WERI-Rb-1 (cell line): ENCODE measurements at places on chromosomes 11 and 22.

- no peak for DNase-seq
Observed at GRCh38 chr11:130608287-130608686, 159.8 kb downstream of the ADAMTS15 start.

DNA sequence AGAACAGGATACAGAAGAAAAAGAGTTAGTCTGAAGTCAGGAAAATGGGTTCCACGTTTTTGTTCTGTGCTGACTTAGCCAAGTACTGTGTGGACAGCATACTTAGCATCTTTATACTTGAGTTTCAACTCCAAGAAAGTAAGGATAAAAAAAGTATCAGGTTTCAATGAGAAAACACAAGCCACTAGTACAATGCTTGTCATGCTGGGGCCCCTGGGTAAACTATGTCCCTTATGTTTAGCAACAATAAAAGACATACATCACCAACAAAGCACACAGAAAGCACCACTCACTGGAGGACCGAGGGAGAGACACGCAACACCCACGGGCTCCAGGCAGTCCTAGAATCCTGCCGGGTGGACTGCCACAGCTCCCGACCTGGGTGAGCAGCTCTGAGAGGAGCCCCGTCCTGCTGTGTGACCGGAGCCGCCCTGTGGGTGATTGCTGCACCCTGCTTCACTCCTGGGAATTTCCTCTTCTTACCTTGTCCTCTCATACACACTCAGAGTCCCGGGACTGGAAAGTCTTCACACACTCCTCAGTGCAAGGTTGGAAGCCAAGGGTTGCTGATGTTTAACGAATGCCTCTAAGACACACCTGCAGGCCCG lies 890.5 kb downstream of the BRD1 start:
- no peak for DNase-seq

GRCh38 chr22:24463071-24463760 lies 31.9 kb upstream of the UPB1 start:
- DNase-seq: no peak

DNA sequence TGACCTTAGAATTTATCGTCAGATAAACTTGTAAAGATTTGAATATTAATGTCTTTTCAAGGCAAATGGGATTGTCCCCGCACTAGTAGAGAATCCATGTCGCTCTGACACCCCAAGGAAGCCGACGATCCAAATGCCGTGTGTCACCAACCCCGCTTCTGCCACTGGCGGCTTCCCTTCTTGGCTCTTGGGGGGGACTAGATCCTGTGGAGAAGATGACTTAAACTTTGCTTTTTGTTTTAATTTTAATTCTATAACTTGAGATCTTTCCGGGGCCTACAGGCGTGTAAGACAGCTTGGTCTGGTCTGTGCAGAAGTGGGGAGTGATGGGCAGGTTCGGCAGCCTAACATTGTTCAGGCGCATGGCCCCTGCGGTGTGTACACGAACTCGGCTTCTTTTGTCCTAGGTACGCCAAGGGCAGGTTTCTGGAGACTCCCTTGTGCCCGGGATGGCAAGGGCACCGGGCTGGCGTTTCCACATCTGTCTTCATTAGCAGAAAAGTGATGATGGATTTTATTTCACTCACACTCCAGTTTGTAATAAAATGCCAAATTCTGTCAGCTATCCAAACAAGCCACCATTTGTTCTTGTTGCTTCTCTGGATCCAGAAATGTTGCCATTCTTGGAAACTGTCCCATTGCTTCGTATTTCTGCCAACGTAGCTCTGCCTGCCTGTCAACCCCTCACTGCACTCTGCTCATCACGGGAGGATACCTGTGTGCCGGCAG lies 6.7 kb downstream of the YDJC start:
- DNase-seq: no peak

GRCh38 chr11:69290806-69291205 lies 3.1 kb upstream of the MYEOV start:
- DNase-seq: no peak

- no peak for DNase-seq
Observed at GRCh38 chr11:35354644-35355043, 64.7 kb downstream of the SLC1A2 start.

GRCh38 chr11:120141113-120141767 lies 3.3 kb upstream of the TRIM29 start:
- no peak for DNase-seq

DNA sequence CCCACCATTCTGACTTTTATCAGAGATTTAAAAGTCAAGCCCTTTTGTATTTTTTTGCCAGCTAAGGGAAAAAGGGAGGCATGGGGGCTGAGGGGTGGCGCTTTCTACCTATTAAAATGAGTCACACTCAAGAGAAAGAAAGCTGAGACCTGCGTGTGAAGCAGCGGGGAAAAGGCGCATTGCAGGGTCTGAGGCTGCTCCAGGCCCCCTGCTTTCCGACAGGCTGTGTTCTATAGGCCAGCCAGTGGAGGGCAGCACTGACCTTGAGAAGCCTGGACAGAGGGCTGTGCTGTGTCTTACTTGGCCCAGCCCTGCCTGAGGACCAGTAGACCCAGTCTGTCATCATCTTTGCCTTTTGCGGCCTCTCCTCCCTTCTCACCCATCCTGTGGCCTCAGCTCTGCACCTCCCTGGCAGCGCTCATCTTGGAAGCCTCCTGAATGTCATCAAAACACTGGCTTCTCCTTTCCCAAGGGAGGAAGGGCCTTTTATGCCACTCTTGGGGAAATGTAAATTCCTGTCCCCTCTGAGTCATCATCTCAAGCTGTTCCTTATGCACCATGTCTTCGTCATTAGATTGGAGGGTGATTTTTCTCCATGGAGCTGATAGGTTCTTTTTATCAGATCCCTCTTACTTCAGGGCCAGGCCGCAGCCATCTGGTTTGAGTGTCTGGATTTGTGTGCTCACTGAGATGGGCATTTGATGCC lies 12.6 kb upstream of the MAPK8IP1 start:
- peak; percentile 79 for DNase-seq

DNA sequence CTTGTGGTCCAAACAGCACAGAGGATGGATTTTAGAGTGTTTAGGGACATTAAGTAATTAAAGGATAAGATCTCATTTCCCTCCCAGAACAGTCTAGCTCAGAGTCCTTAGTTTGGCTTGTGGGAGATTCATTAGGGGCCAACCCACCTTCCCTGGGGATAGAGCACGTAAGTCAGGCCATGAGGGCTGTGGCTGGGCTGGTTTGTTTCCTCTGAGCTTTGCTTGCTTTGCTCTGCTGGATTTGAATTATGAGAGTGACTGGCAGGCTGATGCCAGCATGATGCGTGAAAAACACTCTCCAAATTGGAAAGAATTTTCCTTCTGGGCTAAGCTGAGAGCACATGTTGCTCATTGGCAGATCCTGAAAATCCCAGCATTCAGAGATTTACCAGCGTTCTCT lies 84.7 kb upstream of the HEPHL1 start:
- peak; percentile 55 for DNase-seq

DNA sequence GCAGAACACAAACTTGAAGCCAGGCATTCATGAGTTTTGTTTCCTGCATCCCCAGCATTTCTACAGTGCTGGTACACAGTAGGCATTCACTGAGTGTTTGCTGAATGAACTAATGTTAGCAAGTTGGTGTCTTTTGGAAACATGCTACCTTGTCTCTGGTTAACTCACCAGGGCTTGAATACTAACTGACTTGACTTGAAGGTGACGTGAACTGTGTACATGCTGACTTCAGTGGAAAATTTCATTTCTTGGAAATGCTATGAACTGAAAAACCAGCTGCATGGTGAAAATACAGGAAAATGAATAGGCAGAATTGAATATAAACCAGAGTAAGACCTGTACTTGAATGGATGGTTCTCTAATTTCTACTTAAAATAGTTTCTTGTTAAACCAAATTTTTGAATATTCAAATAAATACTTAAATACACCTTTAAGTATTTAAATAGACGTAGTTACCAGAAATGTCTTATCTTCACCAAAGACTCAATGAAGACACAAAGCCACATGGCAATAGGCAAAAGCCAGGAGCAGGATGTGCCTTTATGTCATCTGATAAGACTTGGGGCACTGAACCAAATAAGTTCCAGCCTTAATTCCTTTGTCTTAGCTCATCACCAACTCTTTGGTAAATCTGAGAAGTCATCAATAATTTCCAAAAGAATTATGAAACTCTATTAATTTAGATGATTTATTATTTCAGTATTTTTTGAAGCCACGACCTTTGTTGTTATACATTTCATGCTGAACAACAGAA lies 39.7 kb upstream of the POU2AF2 start:
- no peak for DNase-seq

DNA sequence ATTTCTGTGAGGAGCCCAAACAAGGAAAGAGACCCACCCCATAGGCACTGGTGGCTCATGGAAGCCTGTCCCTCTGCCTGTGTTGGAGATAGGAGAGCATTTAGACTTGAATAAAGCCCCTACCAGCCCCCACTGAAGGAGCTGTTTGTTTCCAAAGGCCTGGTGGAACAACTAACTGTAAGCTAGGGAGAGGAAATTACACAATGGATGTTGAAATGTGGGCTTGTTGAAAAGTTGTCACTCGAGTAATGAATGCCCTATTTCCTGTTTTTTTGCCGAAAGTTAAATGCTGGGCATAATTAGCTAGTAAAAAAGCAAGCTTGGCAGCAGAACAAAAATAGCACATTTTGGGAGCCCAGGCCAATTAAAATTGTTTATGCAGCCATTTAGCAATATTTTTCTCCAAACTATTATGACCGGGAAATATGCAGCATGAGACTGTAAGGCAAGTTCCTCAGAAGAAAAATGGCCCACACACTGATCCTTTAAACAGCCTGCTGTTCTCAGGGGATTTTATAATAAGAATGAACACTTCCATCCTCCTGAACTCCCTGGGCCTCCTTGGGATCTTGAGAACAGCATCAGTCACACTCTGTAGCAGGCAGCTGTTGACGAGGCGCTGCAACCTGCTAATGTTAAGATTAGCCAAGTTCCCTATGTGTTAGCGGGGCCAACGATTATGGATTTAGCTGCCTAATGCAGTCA lies 38.6 kb upstream of the LMO2 start:
- DNase-seq: peak; percentile 59

- DNase-seq: no peak
Observed at GRCh38 chr22:41638748-41639147, 17.7 kb downstream of the XRCC6 start.
